ENCODE measurements at places on chromosomes 1 and 21.

GRCh38 chr1:3651026-3651929 is 1.0 kb upstream of the TP73 start:
- DNase-seq, result no peak

DNA sequence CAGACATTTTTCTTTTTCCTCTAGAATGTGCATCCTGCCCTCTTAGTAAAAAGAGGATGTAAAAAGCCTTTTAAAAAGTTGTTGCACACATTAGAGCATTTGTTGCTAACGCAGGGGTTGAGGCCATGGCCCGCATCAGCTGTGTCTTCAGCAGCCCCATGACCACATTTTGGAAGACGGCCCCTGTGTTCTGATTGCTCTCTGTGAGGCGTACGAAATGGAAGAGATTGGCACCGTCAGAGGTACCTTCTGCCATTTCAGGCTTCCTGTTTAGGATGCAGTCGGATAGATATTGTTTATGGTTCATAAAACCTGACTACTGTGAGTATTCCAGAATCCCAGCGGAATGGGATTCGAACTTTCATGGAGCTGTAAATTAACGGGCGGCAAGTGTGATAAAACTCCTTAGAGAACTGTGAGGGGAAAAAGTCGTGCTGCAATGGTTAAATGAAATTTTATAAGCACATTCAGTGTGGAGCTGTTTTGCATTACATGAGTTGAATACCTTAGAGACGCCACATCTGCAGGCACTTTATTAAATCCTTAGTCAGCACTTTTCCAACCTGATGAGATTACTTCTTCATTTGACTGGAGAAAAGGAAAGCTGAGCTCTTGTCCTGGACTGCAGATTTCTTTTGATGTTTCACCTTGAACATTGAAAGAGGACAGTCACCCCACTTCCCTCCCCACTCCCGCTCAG is 273.9 kb downstream of the TM2D1 start:
- no peak for DNase-seq

- no peak for DNase-seq
Observed at GRCh38 chr1:207002724-207003146, 29.8 kb downstream of the C1orf116 start.

GRCh38 chr1:219155135-219155534 is 18.5 kb upstream of the LYPLAL1 start:
- no peak for DNase-seq

GRCh38 chr1:145959957-145960467 is 2.2 kb upstream of the LIX1L start:
- DNase-seq, result no peak

DNA sequence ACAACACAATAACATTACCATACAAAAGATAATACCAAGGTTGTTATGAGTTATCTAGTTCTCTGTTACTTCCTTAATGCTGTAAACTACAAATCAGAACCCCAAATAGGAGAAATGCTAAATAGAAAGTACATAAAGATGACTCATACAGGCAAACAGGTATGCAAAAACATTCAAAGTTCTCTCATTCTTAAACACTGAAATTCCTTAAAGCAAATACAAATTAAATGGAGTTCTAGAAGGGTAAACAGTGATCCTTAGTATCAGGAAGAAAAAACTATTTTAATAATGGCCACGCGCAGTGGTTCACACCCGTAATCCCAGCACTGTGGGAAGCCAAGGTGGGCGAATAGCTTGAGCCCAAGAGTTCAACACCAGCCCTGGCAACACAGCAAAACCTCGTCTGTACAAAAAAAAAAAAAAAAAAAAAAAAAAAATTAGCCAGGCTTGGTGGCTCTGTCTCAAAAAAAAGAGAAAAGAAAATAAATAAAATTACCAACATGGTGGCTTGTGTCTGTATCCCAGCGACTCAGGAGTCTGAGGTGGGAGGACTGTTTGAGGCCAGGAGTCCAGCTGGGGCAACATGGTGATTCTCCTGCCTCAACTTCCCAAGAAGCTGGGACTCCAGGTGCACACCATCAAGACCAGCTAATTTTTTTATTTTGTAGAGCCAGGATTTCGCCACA is 17.5 kb downstream of the FBXO42 start:
- no peak for DNase-seq

DNA sequence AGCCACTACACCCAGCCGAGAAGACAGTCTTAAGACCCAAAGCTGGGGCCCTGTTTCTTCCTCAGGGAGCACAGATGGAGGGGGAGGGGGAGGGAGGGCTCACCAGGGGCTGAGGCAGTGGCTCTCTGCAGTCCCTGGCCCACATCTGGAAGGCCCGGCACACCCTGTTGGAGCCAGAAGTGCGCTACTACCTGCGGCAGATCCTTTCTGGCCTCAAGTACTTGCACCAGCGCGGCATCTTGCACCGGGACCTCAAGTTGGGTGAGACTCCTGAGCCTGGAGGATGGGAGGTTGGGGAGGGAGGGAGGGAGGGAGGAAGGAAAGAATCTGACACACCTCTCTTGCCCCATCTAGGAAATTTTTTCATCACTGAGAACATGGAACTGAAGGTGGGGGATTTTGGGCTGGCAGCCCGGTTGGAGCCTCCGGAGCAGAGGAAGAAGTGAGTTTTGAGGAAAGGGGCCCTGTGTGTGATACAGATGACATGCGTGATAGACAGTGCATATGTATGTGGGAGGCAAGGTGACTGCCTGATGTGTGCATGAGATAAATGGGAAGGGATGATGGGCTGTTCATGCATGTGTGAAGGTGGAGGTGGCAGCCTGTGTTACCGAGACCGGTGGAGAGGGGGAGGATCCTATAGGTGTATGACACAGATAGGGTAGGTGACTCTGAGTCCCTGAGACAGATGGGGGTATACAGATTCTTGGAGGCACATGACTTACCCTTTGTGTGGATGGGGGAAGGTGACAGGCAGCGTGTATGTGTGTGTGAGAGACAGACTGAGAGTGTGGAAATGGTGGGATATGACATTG is 1.5 kb downstream of the PLK3 start:
- no peak for DNase-seq

- DNase-seq, result no peak
Observed at GRCh38 chr1:67314696-67315095, 7.0 kb downstream of the IL12RB2 start.

DNA sequence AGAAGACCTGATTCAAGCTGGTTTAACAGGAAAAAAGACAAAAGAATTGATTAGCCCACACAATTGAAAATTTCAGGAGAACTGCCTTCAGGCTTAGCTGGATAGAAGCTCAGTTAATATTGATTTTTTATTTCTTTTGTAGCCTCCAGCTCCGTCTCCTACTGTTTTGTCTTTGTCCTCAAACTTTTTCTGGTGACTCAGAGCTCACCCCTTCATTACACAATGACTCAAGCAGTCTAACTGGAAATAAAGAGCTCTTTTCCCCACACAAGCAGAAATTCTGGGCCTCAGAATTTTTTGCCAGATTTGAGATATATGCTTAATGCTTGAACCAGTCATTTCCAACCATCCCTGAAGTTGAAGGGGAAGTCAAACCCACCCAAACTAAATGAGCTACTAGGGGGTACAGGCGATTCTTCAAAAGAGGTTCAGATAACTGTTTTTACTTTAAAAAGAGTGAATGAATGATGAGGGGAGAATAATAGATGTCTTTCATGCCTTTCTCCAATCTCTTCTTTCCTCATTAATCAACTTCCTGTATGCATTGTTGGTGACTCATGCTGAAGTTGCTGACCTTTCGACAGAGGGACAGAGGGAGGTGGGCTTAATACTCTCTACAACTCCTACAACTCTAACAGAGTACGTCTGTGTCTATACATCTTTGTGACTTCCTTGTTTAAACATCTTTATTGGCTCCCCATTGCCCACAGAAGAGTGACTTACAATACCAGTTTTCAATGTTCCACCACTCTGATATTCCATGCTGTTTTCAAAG is 6.2 kb upstream of the ACP6 start:
- DNase-seq, result no peak

- DNase-seq, result no peak
Observed at GRCh38 chr1:41751804-41752513, 166.8 kb downstream of the HIVEP3 start.

DNA sequence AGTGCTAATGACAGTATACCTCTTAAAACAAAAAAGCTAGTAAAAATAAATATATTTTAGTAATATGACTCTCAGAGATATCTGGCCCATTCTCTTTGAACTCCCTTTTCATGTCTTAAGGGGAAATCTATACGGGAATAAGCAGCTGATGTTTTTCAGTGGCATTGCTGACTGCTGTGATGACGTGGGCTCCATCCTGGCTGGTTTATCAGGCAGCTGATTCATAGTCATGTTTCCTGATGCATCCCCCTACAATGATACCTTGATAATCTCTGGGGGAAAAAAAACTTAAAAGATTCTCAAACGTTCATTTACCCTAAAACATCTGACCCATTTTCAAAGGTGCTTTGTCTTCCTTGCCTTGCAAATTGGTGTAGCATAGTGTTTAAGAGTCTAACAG is 53.8 kb downstream of the ABCA4 start:
- no peak for DNase-seq

DNA sequence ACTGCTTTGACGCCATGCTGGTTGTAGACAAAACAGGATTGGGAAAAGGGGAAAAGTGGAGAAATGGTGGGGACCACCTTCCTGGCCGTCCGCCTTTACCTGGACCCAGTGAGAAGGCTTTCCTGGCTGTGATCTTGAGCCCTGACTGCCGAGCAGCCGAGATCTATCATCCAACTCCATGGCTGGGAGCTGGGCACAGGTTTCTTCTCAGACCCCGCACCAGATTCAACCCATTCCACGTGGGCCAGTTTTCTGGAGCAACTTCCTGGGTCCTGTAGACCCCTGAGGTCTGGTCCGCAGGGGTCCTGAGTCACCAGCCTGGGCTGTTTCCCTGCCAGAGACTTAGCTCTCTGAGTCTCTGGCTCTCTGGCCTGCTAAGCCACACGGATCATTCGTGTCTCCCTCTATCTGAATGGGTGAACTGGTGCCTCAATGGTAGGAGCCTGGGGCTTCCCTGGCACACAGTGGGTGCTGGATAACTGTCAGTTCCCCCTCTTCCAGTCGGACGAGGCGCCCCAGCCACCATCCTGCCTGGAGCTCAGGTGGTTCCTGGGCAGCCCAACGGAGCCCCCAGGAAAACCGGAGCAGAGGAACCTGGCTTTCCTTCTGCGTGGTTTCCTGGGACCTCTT is 4.5 kb upstream of the NPHP4 start:
- DNase-seq, result no peak

GRCh38 chr21:16186742-16187141 is 457.0 kb downstream of the USP25 start:
- DNase-seq, result no peak

DNA sequence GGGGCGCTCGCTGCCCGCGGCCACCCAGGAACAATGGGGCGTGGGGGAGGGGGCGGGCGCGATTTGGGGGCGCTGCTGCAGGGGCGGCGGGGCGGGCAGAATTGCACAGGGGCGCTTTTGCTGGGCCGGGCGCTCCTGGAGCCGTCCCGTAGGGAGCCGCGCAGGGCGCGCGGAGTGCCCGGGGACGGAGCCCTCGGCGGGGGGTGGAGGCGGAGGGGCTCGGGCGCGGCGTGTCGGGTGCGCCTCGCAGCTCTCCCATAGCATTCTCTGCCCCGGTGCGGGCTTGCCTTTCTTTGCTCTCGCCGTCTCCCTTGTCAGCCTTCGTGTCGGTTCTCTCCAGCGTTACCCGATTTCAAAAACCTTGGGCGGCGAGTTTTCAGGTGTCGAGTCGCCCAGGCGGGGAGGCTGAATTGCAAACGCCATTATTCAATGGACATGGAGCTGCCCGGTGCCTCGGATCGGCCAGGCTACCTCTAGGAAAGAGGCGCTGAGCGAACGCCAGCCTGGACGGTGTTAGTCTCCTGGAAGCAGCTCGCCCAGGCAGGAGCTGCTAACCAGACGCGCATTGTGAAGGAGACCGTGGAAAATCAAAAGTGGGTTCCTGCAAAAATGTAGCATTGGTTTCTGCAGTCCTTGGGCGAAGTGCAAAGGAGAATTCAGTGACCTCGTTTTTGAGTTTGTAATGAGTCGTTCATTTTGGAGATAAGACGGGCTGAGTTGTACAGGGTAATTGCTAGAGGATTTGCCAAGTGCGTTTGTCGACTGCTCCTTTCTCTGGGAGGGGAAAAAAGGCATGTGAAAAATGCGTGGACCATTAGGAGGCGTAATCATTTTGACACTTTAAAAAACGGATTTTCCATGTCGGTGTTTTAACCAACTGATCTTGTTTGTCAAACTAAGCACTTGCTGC is 626 bp downstream of the CXADR start:
- no peak for DNase-seq

DNA sequence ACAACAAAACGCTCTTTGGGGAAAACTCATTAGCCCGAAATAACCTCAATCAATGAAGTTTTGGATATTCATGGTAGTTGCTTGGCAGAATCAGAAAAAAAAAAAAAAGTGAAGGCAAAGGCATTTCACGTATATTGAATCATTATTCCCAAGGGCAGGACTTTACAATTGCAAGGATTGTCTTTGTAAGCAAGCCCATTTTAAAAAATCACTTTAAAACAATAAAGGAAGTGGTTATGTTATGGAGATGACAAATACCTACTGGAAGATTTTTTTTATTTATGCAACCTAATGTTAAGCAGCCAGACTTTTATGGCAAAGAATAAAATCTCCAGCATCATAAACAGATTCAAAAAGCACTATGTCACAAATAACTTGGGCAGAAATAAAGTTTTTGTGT is 9.3 kb downstream of the GJB4 start:
- DNase-seq, result no peak

DNA sequence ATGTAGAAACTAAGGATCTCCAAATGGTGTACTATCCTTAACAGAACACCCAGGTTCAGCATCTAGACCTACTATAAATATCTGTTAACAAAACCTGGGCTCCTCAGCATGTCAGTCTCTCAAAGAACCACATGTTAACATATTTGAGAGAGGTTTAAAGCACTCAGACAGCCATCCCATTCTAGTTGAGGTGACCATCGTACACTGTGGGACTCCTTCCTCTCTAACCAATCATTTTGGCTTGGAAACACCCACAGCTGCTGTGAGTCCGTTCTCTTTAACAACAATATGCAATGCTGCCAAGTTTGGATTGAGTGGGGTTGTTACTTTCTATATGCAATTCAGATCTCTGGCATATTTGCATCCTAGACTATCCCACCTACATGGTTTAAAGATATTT is 105.8 kb downstream of the MRPL39 start:
- no peak for DNase-seq

DNA sequence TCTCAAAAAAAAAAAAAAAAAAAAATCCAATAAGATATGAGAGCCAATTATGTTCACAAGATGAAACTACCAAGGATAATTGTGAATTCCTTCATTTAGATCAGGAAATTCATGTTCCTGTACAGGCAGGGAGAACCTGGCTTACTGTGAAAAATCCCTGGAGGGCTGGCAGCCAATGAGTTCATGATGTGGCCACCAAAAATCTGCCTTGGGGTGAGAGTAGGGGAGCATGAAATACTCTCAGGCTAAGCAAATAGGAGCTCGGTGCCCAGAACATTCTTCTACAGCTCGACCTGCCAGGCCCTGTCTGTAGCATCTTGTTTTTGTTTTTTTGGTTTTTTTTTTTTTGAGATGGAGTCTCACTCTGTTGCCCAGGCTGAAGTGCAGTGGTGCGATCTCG is 50.1 kb downstream of the PIK3CD start:
- DNase-seq, result no peak

- no peak for DNase-seq
Observed at GRCh38 chr21:32403201-32403777, 9.2 kb upstream of the EVA1C start.

GRCh38 chr1:210332719-210333398 is 4.2 kb downstream of the HHAT start:
- DNase-seq, result peak; percentile 73

All from epithelial cell of prostate (primary cell).